Frontal cortex (tissue), 4 donors: ENCODE measurements at places on chromosomes 6 and 20. TPM values are rescaled to one million over a fixed set of nuclear protein-coding genes. Genes with fewer than 3 reads are reported as not detected.

DNA sequence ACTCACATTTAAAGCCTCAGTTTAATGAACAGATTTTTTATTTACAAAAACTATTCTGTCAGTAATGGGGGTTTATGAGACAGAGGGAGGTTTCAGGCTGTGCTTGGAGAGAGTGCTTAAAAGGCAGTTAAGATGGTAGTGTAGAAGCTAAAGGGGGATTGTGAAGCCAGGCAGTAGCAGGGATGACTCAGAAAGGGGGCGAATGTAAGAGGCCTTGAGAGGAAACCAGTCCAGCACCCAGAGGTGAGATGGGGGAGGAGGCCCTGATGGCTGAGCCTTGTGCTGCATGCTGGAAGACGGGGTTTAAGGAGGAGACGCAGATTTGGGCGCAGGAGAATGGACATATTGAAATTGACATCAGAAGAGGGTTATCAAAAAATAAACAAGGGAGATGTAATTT lies 6.6 kb upstream of the SERPINB9 start:
- no peak for DNase-seq

GRCh38 chr6:158474961-158475343 lies 84.9 kb upstream of the TMEM181 start:
- DNase-seq: no peak

- DNase-seq: no peak
Observed at GRCh38 chr6:24026050-24026449, 100.0 kb upstream of the NRSN1 start.

DNA sequence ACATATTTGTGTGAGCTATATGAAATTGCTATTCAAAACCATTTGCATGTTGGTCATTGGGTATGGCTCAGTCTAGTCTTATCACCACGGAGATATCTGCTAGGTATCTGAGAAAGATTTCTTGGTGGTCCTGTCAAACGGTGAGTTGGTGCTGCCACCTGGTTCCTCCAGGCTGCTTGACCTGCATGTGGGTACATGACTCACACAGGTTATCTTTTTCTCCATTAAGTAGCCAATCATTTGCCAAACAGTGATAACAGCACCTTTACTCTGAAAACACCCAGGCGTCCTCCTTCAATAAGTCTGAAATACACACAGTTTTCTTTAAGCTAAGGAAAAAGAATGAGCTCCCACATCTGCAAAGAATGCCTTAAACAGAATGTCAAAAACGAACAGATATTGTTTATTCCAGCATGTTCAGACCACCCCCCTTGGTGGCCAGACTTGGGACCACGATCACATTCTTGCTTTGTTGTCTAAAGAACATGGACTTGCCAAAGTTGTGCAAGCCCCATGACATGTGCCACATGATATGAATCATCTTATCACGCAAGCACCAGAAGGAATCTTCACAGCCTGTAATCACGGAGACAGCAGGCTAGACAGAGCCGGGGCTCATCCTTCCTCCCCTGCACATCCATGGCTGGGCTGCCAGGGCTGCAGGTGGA lies 200.7 kb upstream of the THBS2 start:
- no peak for DNase-seq

- DNase-seq: no peak
Observed at GRCh38 chr6:143180826-143181225, 120.1 kb downstream of the AIG1 start.

DNA sequence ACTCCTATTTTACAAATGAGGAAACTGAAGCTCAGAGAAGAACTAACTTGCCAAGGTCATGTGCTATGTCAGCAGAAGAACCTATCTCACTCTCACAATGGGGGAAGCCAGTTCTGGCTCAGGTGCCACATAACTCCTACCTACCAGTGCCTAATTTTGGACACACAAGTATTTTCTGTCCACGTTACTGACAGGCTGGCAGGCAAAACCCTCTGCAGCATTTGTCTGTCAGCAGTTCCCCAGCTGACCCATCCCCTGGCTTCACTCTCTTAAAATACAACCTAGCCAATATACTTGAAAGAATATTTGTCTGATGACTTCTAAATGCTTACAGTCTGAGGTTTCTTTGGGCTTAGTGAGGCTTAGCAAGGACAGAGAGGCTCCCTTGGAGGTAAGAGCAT lies 15.5 kb downstream of the GSS start:
- DNase-seq: no peak

GRCh38 chr6:126127659-126128058 lies 141.3 kb downstream of the TRMT11 start:
- no peak for DNase-seq

GRCh38 chr20:45297786-45298497 lies 8.7 kb upstream of the RBPJL start:
- DNase-seq: peak; percentile 6

GRCh38 chr6:142909686-142910085 lies 35.3 kb downstream of the HIVEP2 start:
- DNase-seq: no peak

GRCh38 chr6:104050455-104050854 lies 809.3 kb downstream of the HACE1 start:
- DNase-seq: no peak

- no peak for DNase-seq
Observed at GRCh38 chr20:6680441-6680840, 87.0 kb upstream of the BMP2 start.

- no peak for DNase-seq
Observed at GRCh38 chr6:79705456-79705995, 74.4 kb downstream of the SH3BGRL2 start.

DNA sequence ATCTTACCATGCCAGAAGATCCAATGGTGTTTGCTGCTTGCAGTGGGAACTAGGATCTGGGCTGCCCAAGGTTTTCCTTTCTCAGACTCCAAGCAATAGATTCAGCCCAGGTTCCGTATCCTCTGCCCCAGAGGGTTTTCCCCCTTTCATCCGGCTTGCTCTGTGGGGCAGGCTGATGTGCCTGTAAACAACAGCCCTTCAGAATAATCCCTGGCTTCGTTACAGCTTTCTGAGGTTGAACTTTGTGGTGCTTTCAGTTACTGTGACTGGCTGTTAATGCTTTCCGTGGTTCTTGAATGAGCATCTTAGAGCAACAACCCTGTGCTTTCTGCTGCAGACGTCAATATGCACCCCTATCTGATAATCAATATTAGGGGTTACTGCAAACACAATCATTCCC lies 400.4 kb downstream of the BTBD3 start:
- no peak for DNase-seq

- no peak for DNase-seq
Observed at GRCh38 chr6:133436652-133437051, 195.5 kb downstream of the EYA4 start.

The RAMACL gene
- 0.82 TPM for total RNA-seq

The MRPS10 gene
- total RNA-seq: 51.4 TPM

The ZSWIM3 gene
- 13.9 TPM for total RNA-seq

The LTB gene
- total RNA-seq: not detected

The SPATA25 gene
- total RNA-seq: 2.0 TPM

The LRRC73 gene
- total RNA-seq: 2.9 TPM
